ENCODE measurements at places on chromosomes 3 and 15.

- no peak for DNase-seq
Observed at GRCh38 chr3:155218462-155218861, 75.0 kb downstream of the STRIT1 start.

DNA sequence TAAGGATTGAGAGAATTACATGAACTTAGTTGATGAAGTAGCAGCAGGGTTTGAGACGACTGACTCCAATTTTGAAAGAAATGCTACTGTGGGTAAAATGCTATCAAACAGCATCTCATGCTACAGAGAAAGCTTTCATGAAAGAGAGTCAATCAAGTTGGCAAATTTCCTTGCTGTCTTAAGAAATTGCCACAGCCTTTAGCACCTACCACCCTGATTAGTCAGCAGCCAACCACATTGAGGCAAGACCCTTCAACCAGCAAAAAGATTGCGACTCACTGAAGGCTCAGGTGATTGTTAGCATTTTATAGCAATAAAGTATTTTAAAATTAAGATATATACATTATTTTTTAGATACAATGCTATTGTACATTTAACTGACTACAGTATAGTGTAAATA, 80.9 kb downstream of the RAP2B start:
- no peak for DNase-seq

- DNase-seq, result no peak
Observed at GRCh38 chr15:39585389-39585841, 4.5 kb downstream of the THBS1 start.

DNA sequence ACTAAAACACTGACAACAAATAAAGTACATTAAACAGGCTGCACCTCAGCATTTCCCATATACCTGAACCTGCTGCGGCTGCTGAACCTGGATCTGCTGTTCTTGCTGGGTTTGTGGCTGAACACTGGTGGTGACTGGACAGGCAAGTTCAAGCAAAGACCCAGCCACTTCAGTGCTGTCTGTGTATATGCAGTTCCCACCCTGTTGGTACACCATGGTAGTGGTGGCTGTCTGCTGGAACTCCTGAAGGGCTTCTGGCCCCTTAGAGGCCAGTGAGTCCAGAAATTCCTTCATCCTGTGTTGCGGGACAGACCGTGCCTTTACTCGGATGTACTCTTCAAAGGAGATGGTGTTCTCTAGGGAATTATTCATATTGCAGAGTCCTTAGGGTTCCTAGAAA, 17.2 kb downstream of the QRICH1 start:
- DNase-seq, result no peak

- DNase-seq, result no peak
Observed at GRCh38 chr3:88211096-88211890, 61.5 kb downstream of the C3orf38 start.

DNA sequence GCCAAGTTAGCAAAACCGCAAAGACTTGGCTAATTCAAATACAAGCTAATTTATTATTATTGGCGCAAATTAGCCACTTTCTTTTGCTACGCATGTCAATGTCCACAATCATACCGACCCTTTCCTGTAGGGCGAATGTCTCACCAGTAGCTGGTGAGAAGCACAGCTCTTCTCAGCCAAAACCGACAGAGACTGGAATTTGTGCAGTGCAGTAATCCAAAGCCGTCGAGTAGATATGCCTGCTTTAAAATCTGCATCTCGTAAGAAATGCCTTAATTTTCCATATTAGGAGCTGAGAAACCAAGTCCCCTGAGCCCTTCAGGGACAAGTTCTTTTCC, 614 bp upstream of the MINDY2 start:
- DNase-seq, result no peak

- no peak for DNase-seq
Observed at GRCh38 chr3:122886946-122887345, 92.1 kb downstream of the SLC49A4 start.

DNA sequence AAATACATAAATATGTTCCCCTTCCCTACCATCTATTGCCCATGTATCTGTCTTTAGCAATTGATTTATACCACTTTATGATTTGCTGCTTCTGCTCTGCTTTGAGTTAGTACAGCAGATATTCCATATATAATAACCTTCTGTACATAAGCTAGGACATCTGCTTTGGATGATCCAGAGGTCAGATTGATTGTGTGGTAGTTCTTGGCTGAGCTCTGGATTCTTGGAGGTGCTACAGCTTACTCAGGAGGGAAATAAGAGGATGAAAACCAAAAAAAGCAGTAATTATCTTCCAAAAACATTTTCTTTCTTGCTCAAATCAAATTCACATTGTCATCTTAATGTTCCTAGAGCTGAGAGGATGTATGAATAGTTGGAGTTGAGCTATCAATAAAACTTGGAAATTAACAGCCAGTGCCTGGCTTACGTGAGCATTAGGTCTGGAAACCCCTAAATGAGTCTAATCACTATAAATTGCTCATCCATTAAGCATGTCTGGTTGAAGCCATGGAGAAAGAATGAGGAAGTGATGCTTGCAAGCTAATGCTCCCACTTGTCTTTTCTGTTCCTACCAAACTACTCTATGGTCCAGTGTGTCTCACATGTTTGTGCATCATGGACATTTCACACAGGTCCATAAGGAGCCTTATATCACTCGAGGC, 36.3 kb upstream of the TMEM42 start:
- no peak for DNase-seq
